ENCODE measurements at places on chromosomes 3 and 15. TPM values are rescaled to one million over a fixed set of nuclear protein-coding genes. Genes with fewer than 3 reads are reported as not detected.

COL7A1 gene
- 6.1 TPM for total RNA-seq

DNA sequence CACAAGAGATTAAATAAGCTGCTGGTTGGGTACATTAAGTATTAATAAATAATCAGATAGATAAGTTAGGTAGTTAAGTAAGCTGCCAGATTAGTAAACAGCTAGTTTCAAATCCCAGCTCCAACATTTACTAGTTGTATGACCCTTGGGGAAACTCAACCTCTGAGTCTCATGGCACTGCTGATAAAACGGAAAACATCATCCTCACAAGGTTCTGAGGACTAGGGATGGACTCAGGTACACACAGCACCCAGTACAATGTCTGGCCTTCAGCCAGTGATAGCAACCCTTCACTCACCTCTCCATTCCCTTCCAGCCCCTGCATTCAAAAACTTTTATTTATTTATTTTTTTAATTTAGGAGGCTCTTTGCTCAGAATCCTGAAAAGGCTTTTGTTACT is 32.3 kb downstream of the B3GNT5 start:
- no peak for DNase-seq

DNA sequence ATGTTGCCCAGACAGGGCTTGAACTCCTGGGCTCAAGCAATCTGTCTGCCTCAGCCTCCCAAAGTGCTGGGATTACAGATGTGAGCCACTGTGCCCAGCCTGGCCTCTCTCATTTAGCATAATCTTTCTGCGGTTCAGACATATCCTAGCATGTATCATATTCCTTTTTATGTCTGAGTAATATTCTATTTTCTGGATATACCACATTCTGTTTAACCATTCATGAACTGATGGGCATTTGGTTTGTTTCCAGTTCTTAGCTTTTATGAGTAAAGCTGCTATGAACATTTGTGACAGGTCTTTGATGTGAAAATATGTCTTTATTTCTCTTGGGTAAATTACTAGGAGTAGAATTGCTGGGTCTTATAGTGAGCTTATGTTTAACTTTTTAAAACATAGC is 23.5 kb downstream of the FAM81A start:
- no peak for DNase-seq

CLDN11 gene
- total RNA-seq, result 1.5 TPM

- no peak for DNase-seq
These were observed 38.6 kb downstream of the IGF1R start for GRCh38 chr15:98686983-98687382.

Data from psoas muscle (tissue), 8 donors.